ENCODE measurements at places on chromosomes 16 and 17.

DNA sequence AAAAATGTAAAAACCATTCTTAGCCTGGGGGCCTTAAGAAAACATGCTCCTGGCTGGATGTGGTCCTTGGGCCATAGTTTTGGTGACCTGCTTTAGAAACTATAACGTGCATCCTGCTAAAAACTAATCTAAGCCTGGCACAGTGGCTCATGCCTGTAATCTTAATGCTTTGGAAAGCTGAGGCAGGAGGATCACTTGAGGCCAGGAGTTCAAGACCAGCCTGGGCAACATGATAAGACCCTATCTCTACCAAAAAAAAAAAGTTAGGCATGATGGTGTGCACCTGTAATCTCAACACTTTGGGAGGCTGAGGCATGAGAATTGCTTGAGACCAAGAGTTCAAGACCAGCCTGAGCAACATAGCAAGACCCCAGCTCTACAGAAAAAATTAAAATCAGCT, 183.8 kb upstream of the CHMP6 start:
- no peak for DNase-seq

- DNase-seq: no peak
These were observed 246.7 kb downstream of the FTO start for GRCh38 chr16:53950677-53951076.

DNA sequence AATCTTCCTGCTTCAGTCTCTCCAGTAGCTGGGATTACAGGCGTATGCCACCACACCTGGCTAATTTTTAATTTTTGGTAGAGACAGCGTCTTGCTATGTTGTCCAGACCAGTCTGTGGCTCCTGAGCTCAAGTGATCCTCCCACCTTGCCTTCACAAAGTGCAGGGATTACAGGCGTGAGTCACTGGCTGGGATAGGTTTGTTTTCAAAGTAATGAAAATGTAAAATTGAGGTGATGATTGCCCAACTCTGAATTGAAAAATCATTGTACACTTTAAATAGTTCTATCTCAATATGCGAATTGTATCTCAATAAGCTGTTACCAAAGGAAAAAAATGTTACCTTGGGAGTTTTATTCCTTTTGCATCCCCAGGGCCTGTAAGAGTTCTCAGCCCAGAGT, 1.2 kb upstream of the AMFR start:
- no peak for DNase-seq

- no peak for DNase-seq
These were observed 53.6 kb downstream of the CDH11 start for GRCh38 chr16:65068151-65068740.

DNA sequence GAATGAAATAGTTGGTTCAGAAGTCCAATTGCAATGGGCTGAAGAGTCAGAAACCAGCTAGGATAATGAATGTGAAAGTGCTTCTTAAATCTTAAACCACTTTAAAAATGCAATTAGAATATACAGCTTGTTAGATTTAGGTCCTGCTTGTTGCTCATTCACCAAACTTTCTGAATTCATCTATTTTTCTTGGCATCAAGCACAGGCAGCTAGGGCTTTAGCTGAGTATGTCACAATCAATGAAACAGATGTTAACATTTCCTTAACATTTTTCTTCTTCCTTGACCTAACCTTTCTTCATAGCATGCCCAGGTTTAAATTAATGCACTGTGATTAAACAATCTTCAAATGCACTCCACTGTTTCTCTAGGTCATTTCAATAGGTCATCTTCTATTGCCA, 14.4 kb downstream of the KIF2B start:
- no peak for DNase-seq
